ENCODE measurements at places on chromosomes 2 and 18.

DNA sequence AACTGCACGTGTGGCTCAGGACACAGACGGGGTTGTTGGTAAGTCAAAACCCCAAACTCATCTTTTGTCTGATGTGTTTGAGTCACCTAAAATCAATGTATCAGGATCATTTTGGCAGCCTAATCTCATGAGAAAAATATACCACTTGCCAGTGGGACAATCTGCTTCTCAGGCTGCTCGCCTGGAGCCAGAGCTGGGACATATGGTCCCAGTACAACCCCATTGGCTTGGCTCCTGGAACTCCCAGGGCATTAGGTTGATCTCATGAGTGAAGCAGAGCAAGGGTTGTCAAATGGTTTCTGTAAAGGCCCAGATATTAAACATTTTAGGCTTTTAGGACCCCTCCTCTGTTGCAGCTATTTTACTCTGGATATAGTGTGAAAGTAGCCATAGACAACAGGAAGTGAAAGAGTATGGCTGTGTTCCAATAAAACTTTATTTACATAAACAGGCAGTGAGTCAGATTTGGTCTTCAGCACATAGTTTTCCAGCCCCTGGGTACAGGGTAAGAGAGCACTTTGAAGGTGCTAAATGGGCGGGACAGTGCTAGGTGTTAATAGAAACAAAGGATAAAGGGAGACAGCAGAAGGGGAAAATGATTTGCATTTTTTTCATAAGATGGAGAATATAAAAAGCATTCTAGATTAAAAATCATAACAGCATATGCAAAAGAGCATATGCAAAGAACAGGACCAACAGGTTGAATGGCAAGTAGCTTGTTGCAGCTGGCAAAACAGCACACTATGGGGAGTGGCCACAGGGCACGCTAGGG, 290.8 kb downstream of the KCNS3 start:
- DNase-seq: no peak

DNA sequence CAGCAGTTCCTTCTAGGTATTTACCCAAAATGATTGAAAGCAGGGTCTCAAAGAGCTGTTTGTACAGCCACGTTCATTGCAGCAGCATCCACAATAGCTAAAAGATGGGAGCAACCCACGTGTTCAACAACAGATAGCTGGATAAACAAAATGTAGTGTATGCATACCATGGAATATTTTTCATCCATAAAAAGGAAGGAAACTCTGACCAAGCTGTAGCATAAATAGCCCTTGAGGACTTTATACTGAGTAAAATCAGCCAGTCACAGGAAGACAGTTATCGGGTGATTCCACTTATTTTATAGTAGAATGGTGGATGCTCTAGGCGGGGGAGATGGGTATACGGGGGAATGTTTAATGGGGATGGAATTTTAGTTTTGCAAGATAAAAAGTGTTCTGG, 7.5 kb downstream of the TRAPPC12 start:
- DNase-seq: no peak

- no peak for DNase-seq
These were observed 117.6 kb downstream of the MCFD2 start for GRCh38 chr2:46798041-46798440.

DNA sequence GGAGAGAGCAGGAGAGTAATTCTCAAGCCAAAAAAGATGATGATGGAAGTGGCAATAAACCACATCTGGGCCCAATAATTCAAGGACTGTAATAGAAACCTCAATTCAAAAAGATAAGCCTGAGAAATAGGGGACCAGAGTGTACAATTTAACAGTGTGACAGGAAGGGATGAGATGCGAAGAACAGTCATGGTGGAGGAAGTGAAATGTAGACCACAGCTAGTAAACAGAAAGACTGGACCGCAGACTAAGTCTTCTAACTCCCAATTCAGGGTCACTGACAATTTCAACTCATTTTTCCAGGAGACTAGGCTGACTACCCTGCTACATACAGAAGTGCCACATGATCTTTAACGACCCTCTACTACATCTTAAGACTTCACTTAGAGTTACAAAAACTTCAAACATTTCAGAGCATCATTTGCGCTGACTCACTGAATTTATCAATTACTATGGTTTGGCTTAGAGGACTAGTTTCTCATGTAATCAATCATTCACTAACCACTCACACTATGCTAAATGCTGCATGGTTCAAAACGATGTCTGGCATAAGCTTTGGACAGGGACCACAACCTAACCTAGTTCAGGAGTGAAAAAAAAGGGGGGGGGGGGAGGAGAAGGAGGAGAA, 9.0 kb downstream of the CUL3 start:
- DNase-seq: peak; percentile 5

DNA sequence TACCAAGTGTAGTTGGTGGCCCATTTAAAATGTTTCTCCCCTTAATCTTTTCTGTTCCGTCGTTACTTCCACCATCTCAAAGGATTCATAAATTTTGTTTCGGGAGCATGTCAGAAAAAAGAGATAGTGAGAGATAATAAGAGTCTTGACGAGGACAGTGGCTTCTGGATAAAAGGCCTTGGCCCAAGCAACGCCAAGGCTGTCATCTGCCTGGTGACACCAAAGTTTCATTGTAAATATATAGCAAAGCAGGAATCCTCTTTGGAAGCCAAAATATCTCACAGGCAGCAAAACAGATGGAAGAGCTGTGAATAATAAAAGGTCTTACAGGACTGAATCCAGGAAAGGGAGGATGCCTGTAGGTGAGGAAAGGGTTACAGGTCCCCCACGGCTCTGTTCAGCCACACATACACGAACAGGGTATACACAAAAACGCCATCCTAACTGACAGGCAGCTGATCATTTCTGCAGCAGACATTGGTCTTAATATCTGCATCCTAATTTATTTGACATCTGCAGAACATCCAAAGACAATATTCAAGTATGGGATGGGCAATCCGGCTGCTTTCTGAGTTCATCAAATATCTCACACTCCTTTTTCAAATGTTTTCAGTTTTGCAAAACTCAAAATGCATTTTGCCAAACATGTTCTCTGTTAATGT, 382.8 kb downstream of the OSR1 start:
- DNase-seq: no peak

DNA sequence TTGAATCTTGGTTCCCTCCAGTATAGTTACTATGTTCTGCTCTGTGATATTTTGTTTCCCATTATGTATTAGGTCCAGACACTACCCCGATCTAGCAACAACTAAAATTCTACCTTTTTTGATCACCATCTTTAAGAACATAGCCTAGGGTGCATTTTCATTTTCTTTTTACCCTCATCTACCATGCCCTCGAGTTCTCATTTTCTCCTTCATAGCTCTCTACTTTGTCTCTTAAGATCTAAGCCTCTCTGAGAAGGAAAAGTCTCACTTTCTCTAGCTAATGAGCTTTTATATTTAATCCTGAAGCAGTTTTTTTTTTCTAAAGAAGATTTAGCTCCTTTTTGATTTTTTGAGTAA, 1089.4 kb upstream of the SLC39A10 start:
- DNase-seq: no peak

GRCh38 chr2:47010176-47010575, 94.6 kb upstream of the MCFD2 start:
- DNase-seq: no peak

GRCh38 chr2:144454466-144455287, 65.2 kb downstream of the ZEB2 start:
- DNase-seq: peak; percentile 31
